ENCODE measurements at places on chromosomes 13 and 19. TPM values are rescaled to one million over a fixed set of nuclear protein-coding genes. Genes with fewer than 3 reads are reported as not detected.

RAB3A gene
- total RNA-seq: 0.89 TPM

ZIK1 gene
- 4.7 TPM for total RNA-seq

SEMA6B gene
- 0.11 TPM for total RNA-seq

PIAS4 gene
- total RNA-seq: 10.7 TPM

PRR12 gene
- total RNA-seq: 2.4 TPM

PTH2 gene
- not detected for total RNA-seq

ZNF723 gene
- total RNA-seq: not detected

PSG7 gene
- total RNA-seq: not detected

TJP3 gene
- 0.12 TPM for total RNA-seq

FFAR3 gene
- not detected for total RNA-seq

OLFM2 gene
- total RNA-seq: 0.11 TPM

CGB1 gene
- not detected for total RNA-seq

SMIM17 gene
- total RNA-seq: 0.25 TPM

HSD17B14 gene
- 6.0 TPM for total RNA-seq

RFPL4AL1 gene
- total RNA-seq: not detected

PTPRH gene
- 15.3 TPM for total RNA-seq

ADGRE3 gene
- under 0.01 TPM for total RNA-seq

PCDH20 gene
- not detected for total RNA-seq

TSSK6 gene
- 2.0 TPM for total RNA-seq

VSTM2B gene
- total RNA-seq: not detected

CFD gene
- 7.1 TPM for total RNA-seq

TRAPPC6A gene
- 11.1 TPM for total RNA-seq

NLRP7 gene
- 0.22 TPM for total RNA-seq

IGFL3 gene
- total RNA-seq: not detected

BRSK1 gene
- total RNA-seq: 7.0 TPM

COX7A1 gene
- 4.5 TPM for total RNA-seq

JAK3 gene
- total RNA-seq: 0.55 TPM

FAM124A gene
- total RNA-seq: 2.2 TPM

FXYD1 gene
- total RNA-seq: 0.33 TPM
